ENCODE measurements at places on chromosomes 2 and 18.

DNA sequence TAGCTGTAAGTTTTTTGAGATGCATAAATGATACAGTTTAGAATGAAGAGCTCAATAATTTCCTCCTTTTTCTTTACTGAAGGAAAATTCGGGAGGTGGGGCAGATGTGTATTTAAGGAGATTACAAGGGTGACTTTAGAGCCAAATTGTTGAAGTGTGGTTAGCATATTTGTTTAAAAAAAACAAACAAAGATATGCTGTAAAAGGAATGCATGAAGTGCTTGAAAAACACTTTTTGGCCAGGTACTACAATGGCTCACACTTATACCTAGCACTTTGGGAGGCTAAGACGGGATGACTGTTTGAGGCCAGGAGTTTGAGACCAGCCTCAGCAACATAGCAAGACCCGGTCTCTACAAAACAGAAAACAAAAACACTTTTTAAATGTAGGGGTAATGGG is 38.4 kb downstream of the CD302 start:
- no peak for DNase-seq

- no peak for DNase-seq
Measured at GRCh38 chr2:73851274-73851673, 22.5 kb downstream of the STAMBP start.

GRCh38 chr18:11981543-11982366 is 448 bp downstream of the IMPA2 start:
- no peak for DNase-seq

DNA sequence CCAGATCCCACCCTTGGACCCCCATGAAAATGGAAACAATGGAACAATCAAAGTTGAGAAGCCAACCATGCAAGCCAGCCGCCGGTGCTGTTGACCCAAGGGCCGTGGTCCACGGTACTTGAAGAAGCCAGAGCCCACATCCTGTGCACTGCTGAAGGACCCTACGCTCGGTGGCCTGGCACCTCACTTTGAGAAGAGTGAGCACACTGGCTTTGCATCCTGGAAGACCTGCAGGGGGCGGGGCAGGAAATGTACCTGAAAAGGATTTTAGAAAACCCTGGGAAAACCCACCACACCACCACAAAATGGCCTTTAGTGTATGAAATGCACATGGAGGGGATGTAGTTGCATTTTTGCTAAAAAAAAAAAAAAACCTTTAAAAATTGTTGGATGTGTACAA is 26.5 kb upstream of the TXNDC2 start:
- DNase-seq, result no peak

- DNase-seq, result no peak
Measured at GRCh38 chr2:71727562-71727961, 274.2 kb downstream of the DYSF start.

- no peak for DNase-seq
Measured at GRCh38 chr2:134683561-134684112, 35.2 kb downstream of the TMEM163 start.

- DNase-seq, result peak; percentile 22
Measured at GRCh38 chr18:44838971-44839666, 158.4 kb downstream of the SETBP1 start.

- DNase-seq, result no peak
Measured at GRCh38 chr2:44135771-44136170, 32.9 kb upstream of the PPM1B start.

GRCh38 chr2:40359811-40360210 is 92.1 kb downstream of the SLC8A1 start:
- no peak for DNase-seq

DNA sequence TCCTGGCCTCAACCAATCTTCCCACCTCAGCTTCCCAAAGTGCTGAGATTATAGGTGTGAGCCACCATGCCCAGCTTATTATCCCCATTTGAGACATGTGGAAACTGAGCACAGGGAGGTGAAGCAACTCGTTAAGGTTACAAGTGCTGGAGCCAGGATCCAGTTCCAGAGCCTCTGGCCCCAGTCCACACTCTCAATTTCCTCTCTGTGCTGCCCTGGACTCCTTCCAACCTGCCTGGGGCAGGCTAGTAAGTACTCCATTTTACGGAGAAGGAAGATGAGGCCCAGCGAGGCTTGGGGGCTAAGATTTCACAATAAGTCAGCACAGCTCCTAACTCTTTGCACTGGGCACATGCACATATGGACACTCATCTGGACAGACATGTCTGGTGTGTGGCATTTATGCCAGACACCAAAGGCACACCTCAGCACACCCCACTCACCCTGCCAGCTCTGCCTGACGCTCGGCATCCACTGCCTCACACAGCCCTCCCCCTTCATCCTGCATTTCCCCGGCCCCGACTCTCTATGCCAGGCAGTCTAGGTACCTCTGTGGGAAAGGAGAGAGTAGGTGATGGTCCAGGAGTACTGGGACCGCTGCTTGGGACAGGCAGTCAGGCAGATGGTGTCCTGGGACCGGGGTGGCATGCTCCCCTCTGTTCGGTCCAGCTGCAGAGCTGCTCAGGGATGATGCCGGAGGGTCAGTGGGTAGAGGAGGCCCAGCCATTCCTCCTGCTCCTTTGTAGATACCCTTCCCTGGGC is 20.5 kb downstream of the CFAP65 start:
- no peak for DNase-seq

GRCh38 chr2:232653441-232653840 is 20.0 kb downstream of the EFHD1 start:
- DNase-seq, result no peak

GRCh38 chr18:48775372-48776155 is 175.2 kb downstream of the SMAD7 start:
- DNase-seq, result no peak

GRCh38 chr2:224110811-224111210 is 71.7 kb upstream of the SERPINE2 start:
- no peak for DNase-seq

DNA sequence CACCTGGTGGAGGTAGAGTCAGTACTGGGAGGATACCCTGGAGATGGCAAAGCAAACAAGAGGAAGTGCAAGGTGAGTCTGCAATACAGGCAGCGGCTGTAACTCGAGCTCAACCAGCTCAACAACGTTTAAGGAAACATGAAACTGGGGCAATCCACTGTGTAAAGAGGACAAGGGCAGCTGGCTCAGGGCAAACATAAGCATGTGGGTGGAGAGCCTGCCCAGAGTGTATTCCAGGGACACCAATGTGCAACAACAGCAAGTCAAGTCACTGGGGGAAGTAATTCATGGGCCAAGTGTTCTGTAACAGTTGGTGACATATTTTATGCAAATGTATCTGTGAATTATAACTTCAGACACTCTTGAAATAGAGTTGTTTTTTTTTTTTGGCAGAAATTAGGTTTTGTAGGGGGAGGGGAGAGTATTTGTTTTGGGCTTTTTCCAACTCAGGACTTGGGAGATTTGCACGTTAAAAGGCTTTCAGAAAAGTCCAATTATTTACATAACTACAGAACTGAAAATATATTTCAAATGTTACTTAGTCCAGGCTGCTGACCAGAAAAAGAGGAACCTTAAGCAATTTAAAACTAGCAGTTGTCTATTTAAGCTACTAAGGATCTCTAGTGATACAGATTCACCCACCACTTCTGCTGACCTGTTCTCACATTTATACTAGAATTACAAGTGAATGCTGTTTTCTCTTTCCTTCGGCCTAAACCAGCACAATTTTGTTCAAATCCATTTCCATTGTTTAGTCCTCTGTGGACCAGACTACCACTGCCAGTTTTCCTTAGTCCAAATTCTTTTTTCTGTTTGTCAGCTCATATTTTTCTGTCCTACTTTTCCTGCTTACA is 18.6 kb downstream of the NRXN1 start:
- DNase-seq, result no peak

- no peak for DNase-seq
Measured at GRCh38 chr18:32552421-32553030, 81.8 kb upstream of the GAREM1 start.

Measured in activated naive CD4-positive, alpha-beta T cell (primary cell).